ENCODE measurements at places on chromosomes 4 and X. TPM values are rescaled to one million over a fixed set of nuclear protein-coding genes. Genes with fewer than 3 reads are reported as not detected.

GRCh38 chr4:103054030-103054429, 22.5 kb downstream of the SLC9B2 start:
- no peak for DNase-seq
- H3K36me3 ChIP-seq: no peaks in the 10 kb centered on the region
- no peak overlapping the region for H3K4me3 ChIP-seq
- H3K4me1 ChIP-seq: no peaks in the 10 kb centered on the region

DNA sequence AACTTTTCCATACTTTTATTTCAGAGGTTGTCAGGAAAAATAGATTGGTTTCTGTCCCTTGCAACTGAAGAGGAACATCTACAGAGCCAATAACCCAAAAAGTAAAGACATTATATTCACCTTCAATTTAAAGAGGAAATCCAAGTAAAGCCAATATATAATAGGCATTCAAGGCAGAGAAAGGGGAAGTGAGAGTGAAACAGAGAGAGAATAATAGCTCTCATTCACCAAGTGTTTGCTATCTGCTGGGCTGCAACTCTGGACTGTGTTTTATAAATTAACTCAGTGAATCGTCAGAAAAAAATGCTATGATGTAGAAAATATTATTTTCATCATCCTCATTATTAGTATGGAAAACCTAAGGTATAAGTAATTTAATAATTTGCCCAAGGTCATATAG, 448.5 kb downstream of the TRAM1L1 start:
- no peaks in the 10 kb centered on the region for H3K27me3 ChIP-seq
- no peak for DNase-seq
- no peak overlapping the region for H3K4me3 ChIP-seq

GRCh38 chrX:11837437-11837836, 79.4 kb downstream of the MSL3 start:
- no peaks in the 10 kb centered on the region for H3K27me3 ChIP-seq
- no peaks in the 10 kb centered on the region for H3K4me1 ChIP-seq
- no peak overlapping the region for H3K4me3 ChIP-seq
- H3K36me3 ChIP-seq: no peaks in the 10 kb centered on the region
- DNase-seq: no peak
- H3K27ac ChIP-seq: no peak overlapping the region

DNA sequence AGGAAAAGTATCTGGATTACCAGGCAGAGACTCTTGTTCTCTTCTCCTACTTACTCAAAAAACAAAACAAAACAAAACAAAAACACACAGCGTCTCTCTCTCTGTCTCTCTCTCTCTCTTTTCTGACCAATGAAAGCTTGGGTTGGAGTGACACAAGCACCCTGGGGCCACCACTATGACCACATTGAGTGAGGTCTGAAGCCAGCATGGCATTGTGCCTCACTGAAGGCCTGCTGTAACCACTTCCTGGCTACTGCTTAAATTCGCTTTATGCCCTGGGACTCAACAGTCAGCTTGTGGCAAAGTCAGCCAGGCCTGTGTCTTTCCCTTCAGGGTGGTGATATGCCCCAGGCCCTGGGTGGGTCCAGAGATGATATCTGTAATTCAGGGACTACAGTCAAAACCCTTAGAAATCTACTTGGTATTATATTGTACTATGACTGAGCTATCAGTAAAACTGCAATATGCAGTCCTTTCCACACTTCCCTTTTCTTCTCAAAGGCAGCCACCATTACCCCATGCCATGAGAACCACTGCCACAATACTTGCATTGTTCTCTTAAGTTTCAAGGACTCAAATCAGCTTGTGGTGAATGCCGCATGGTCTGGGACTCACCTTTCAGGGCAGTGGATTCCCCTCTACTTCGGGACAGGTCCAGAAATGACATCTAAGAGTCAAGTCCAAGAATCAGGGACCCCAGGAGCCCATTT, 606.8 kb upstream of the KLHL4 start:
- H3K4me3 ChIP-seq: no peak overlapping the region
- no peaks in the 10 kb centered on the region for H3K4me1 ChIP-seq
- no peak overlapping the region for H3K27ac ChIP-seq
- no peaks in the 10 kb centered on the region for H3K36me3 ChIP-seq
- no peak for DNase-seq
- H3K27me3 ChIP-seq: no peaks in the 10 kb centered on the region

Gene GLRA2
- not detected for total RNA-seq

Gene EIF4E
- 210 TPM for total RNA-seq

DNA sequence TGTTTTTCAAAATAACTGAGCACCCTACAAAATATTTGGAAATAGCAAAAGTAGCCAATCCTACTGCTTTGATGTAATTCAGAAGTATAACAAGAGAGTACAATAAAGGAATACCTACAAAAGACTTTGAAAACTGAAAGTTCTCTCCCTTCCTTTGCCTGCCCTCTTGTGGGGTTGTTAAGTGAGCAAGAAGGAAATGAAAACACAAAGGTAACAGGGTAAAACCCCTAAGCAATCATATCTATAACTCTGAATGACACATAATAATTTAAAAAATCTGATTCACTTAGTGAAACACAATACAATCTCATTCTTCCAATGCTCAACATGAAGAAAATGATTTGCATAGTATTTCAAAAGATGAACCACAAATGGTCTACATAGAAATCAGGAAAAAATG, 98.2 kb downstream of the FRYL start:
- no peak for DNase-seq
- H3K4me3 ChIP-seq: no peak overlapping the region
- H3K4me1 ChIP-seq: no peaks in the 10 kb centered on the region
- no peaks in the 10 kb centered on the region for H3K27me3 ChIP-seq
- no peak overlapping the region for H3K27ac ChIP-seq

- H3K27me3 ChIP-seq: no peaks in the 10 kb centered on the region
- DNase-seq: no peak
- no peak overlapping the region for H3K27ac ChIP-seq
- H3K4me1 ChIP-seq: peaks cover 3% of the 10 kb centered on the region
- no peak overlapping the region for H3K4me3 ChIP-seq
- no peaks in the 10 kb centered on the region for H3K36me3 ChIP-seq
Observed at GRCh38 chr4:184362396-184362795, 112.0 kb downstream of the IRF2 start.

Gene SLC39A8
- 39.9 TPM for total RNA-seq

DNA sequence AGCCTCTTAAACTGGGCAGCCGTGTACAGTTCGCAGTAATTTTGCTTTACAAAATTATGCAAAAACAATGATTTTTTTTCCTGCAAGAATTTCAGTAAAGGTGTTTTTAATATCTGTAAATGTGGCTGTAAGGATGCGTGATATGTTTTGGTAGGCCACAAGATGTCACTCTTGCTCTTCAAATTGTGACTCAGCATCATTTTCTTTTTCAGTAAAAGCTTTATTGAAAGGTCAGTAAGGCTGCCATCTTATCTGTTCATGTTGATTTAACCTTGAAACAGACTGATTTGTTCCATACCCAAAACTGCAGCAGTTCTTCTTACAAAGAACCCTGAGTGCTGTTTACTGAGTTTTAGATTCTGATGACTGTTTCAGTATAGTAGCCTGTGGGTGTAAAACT, 39.9 kb downstream of the TXLNG start:
- H3K36me3 ChIP-seq: peaks cover 25% of the 10 kb centered on the region
- no peaks in the 10 kb centered on the region for H3K4me1 ChIP-seq

DNA sequence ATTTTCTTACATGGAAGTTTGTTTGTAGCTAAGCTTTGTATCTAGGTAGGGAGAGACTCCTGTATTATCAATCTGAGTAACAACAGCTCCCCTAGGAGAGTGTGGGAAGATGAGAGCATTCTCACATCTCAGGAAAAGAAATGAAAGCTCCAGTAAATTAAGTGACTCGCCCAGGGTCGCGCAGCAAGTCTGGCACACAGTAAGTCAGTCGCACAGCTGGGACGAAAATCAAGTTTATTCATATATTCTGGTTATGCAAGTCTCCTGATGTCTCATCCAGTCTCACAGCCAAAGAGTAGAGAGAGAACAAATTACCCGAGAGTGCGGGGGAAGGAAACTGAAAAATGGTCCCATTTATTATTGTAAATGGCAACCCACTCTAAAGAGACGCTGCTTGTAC, 216.1 kb downstream of the STK32B start:
- H3K36me3 ChIP-seq: no peaks in the 10 kb centered on the region
- H3K4me3 ChIP-seq: no peak overlapping the region
- H3K27me3 ChIP-seq: no peaks in the 10 kb centered on the region
- no peak for DNase-seq
- H3K4me1 ChIP-seq: no peaks in the 10 kb centered on the region

Gene MAGEA9B
- not detected for total RNA-seq

Gene NHSL2
- total RNA-seq: 7.2 TPM

Data from H1 (cell line).